Non-pigmented ciliary epithelial cell (primary cell): ENCODE measurements at places on chromosomes 13 and 19.

DNA sequence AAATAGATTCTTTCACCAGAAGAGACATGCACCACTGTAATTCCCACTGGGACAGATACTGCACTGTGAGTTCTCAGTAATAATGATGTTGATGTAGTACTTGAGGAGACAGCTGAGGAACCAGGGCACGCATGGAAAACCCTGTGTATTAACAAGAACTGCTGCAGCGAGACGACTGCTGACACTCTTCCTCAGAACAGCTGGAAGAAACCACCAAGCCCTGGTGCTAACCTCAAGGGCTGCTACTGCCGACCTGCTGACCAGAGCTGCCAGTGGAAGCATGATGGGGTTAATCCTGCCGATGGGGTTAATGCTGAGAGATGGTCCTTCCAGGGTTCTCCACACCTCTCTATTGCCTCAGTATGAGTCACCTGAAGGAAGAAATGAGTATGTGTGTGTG, 45.6 kb downstream of the EDNRB start:
- DNase-seq, result no peak

DNA sequence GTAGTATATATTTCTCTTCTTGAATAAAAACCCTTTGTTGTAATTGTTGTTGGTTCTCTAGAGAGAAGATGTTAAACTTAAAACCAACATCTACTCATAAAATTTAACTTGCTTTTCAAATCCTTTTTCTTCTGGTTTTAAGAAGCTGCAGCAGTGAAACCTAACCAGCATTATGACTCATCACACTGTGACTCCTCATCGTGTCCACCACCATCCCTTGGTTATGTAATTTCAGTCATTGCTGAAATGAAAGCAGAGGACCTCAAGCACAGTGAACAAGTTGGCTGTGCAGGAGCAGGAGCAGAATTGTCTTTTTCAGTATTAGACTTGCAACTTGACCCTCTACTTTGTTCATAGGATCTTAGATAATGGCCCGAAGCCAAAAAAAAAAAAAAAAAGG, 64.9 kb upstream of the HTR2A start:
- peak; percentile 67 for DNase-seq

DNA sequence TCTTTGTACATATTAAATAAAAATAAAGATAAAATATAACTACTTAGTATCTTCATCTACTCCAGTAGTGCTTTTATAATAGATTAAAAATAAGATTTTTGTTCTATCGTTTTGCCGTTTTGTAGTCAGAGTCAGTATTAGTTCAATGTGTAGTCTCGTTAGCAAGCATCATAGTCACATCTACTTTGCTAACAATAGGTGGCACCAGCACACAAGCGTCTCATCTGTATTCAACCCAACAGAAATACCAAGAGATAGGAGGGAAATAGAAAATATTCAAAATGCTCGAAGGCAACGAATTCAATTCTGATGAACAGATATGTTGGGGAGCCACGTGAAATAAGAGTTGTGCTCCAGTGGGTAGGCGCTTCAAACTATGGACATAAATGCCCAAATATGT, 21.4 kb upstream of the MICU2 start:
- DNase-seq, result no peak

DNA sequence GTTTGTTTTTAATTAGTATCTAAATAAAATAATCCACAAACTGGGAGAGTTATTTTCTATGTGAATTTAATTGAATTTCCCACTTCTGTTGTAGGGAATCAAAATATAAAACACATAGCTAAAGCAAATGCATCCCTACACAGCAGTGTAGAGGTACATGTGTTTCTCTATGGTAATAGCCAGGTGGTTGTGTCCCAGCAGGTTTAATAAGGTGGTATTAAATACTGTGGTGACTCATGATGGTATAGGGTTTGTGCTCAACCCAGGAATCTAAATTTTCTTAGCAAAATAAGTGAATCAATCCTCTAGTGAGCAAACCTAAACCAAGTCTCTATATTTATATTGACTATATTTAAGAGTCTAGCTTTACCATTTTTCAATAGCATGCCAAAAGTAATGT, 30.0 kb downstream of the PCDH9 start:
- no peak for DNase-seq

- no peak for DNase-seq
Measured at GRCh38 chr13:35162420-35162819, 220.3 kb downstream of the NBEA start.

- no peak for DNase-seq
Measured at GRCh38 chr19:42455086-42455485, 12.3 kb upstream of the CXCL17 start.

DNA sequence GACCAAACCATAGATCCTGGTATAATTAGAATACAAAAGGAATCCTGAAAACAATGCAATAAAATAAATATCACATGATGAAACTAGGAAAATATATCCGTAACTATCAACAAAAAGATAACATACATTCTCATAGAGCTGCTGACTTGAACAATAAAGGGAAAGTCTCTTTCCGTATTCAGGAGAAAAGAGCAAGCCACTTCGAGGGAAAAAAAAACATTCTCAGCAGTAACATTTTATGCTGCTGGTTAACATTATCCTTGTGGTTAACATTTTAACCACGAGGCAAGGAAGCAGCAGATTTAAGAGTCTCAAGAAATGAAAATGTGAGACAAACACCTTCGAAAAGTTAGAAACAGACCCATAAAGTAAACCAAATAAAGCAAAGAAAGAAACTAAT, 25.8 kb downstream of the NALCN start:
- peak; percentile 23 for DNase-seq

DNA sequence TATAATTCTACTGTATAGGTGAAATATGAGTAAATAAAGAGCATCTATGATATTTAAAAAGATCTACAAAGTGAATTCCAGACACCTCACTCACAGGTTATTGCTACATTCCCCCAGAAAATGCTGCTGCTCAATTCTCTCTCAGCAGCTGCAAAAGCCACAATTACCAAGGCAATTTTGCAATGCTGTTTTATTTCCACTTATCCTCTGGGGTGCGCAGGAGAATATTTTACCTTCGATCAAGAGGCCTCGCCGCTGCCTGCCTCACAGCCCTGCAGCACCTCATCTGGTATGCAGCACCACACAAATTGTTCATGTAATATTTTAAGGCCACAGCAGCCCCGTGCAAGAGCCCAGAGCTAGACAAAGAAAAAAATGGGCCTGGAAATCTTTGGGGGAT, 333.2 kb downstream of the DNAJC15 start:
- DNase-seq, result no peak

DNA sequence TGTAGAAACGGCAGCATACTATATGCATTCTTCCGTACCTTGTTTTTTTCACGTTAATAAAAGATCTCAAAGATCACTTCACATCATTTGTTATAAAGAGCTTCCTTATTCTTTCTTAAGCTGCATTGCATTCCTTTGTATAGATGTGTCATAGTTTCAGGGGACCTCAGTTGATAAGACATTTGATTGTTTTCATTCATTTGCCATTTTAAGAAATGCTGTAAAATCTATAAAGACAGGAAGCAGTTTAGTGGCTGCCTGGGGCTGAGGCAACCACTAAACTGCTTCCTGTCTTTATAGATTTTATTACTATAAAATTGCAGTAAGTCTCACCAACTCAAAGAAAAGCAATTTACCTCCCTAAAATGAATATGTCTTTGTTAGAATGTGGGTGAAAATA, 59.4 kb downstream of the ZDHHC20 start:
- DNase-seq, result no peak

DNA sequence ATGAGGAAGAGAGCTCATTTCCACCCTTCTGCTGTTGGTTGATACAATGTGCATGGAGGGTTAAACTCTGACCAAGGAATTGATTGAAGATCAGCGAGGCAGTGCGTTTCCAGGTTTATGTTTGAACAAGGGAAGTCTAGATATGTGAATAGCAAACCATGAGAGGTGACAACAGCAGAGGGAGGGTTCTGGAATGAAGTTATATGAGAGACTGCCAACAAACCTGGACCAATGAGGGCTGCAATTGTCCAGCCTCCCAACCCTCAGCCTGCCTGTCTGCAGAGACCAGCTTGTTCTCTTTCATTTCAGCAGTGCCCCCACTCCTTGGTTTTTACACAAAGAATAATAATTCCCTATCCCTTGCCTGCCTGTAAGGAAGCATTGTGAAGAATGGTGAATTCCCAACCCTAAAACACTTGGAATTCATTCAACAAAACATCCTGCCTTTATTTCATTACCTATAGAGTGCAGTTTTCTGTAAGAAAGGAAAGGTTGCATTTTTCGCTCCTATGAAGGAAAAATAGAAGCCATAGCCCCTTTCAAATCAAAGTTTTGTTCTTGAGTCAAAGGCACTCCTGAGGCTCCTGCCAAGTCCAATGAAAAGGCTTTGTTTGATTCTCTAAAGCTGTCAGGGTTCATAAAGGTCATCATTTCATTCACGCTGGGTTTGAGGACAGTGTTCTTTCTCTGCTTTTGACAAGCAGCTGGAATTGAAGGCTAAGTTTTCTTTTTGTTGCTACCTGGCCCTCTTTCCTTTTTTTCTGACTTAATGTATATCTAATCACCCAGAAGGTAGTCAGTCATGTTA, 53.6 kb upstream of the ABCC4 start:
- DNase-seq, result no peak

GRCh38 chr19:19524053-19524452, 4.7 kb upstream of the YJEFN3 start:
- no peak for DNase-seq

- no peak for DNase-seq
Measured at GRCh38 chr13:112880976-112881540, 88.0 kb upstream of the MCF2L start.

- no peak for DNase-seq
Measured at GRCh38 chr13:27574661-27575060, 45.7 kb downstream of the LNX2 start.

DNA sequence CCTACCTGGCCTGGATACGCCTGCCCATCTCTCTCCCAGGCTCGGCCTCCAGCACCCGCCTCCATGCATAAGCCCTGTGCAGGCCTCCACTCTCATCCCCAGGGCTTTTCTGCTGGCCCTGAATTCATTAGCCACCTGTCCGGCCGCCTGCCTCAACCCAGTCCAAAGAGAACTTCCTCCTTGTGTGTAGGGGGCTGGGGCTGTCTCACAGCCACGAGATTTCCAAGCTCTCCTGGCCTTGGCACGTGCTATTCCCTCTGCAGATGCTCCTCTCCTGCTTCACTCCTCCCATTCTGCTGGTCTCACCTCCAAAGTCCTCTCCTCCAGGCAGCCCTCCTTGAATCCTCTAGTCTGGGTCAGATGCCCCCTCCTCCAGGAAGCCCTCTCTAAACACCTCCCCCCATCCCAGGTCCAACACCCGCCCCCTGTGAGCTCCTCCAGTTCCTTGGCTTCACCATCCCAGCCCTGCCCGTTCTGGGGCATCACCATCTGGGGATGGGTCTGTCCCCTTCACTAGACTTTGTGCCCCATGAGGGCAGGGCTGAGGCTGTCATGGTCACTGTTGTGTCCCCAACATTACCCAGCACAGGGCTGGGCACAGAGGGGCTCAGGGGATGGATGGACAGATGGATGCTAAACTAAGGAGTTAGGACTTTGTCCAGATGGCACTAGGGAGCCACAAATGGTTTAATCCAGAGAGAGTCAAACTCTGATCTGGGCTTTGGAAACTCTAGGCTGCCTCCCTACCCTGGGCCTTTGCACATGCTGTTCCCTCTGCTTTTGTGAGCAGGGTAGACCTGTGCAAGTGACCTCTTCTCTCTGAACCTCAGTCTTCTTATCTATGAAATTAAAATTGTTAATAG, 14.8 kb downstream of the MEIS3 start:
- DNase-seq, result no peak

DNA sequence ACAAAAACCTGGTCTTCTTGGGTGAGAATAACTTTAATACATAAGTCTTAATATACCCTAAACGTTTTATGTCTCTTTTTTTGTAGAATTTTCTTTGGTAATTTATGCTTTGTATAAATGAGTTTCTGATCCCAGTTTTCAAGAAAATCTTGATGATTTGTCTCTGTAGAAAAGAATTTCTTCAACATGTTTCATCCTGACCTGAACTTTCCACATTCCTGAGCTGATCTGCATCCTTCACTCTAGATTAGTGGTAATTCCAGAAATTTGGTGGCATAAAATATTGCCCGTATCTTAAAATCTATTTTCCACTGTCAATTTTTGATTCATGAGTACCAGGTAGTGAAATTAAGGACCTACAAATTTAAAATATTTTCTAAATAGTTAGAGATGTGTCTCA, 16.3 kb downstream of the ZNF714 start:
- DNase-seq, result no peak

GRCh38 chr19:5345895-5346386, 5.3 kb upstream of the PTPRS start:
- peak; percentile 59 for DNase-seq

DNA sequence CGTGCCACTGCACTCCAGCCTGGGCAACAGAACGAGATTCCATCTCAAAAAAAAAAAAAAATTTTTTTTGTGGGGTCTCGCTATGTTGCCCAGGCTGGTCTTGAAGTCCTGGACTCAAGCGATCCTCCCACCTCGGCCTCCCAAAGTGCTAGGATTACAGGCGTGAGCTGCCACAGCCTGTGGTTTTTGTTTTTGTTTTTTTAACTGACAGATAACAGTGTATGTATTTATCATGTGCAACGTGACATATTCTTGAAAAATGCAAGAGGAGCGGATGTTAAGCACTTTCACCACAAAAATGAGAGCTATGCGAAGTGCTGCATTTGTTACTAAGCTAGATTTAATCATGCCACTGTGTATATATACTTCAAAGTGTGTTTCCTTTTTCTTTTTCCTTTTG, 49.0 kb downstream of the ARHGEF18 start:
- DNase-seq, result peak; percentile 91

DNA sequence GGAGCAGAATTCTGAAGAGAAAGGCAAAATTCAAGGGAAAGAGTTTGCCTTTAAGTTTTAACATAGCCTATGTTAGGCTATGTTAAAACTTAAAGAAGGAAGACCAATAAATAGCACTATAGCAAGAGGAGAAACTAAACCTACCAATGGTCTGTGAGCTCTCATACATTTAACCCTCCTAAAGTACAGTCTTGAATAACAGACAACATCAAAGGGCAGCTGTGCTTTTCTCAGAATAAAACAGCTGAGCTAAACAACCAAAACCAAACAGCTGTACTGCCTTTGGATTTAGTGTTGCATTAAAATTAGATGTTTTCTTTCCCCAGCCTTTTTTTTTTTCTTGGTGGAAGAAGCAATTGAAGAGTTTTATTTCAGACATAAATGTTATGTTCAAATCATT, 34.0 kb downstream of the KLF5 start:
- no peak for DNase-seq

- no peak for DNase-seq
Measured at GRCh38 chr19:19315444-19315843, 4.9 kb downstream of the SUGP1 start.

DNA sequence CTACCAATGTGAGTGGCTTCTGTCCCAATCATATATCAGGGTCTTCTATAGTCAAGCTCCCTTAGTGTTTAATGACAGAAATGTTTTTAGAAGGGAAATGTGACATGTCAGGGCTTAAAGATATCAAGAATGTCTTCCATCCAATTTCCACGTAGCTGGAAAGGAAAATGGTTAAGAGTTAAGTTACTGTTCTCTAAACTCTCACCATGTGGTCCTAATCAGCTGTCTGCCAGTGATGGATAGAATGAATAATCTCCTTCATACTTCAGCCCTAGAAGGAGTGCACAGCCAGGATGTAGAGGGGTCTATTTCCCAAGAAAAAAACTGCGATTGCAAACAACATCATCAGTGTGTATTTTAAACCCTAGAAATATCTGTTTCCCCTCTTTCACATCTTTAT, 36.3 kb downstream of the FLT1 start:
- no peak for DNase-seq
